ENCODE measurements at places on chromosomes 1 and 21. TPM values are rescaled to one million over a fixed set of nuclear protein-coding genes. Genes with fewer than 3 reads are reported as not detected.

Gene GIPC2
- 1.6 TPM for total RNA-seq

Gene SLFNL1
- total RNA-seq = 1.0 TPM

Gene CGN
- total RNA-seq = 7.8 TPM

Gene TFF3
- 4,817 TPM for total RNA-seq

Gene SLAMF9
- total RNA-seq = not detected

Gene SSR2
- 78.6 TPM for total RNA-seq

- peak overlapping the region; percentile 76 for H3K27ac ChIP-seq
- no peaks in the 10 kb centered on the region for H3K27me3 ChIP-seq
- H3K4me1 ChIP-seq = peaks cover 10% of the 10 kb centered on the region
- H3K4me3 ChIP-seq = no peak overlapping the region
Measured at GRCh38 chr1:52814465-52814864, 28.1 kb upstream of the ZYG11A start.

DNA sequence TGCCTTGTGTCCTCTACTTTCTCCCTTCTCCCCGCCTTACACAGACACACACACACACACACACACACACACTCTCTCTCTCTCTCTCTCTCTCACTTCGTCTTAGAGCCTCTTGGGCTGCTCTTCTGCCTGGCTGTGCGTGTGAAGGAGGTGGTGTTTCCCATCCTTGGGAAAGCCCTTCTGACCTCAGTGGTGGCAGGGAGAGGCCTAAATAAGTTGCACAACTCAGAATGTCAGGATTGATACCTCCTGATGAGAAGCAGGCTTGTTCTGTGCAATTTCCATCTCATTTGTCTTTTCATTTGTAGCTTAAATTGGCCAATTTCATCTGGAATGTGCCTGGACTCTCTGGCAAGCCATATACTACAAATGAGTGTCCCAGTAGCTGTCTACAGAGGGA, 25.0 kb downstream of the LRRN2 start:
- DNase-seq = no peak
- H3K27ac ChIP-seq = no peak overlapping the region
- H3K36me3 ChIP-seq = no peaks in the 10 kb centered on the region
- no peaks in the 10 kb centered on the region for H3K27me3 ChIP-seq
- no peak overlapping the region for H3K4me3 ChIP-seq
- H3K4me1 ChIP-seq = no peaks in the 10 kb centered on the region

- no peaks in the 10 kb centered on the region for H3K27me3 ChIP-seq
- H3K4me3 ChIP-seq = no peak overlapping the region
- H3K36me3 ChIP-seq = peaks cover 13% of the 10 kb centered on the region
- DNase-seq = no peak
- no peaks in the 10 kb centered on the region for H3K4me1 ChIP-seq
- H3K27ac ChIP-seq = peak overlapping the region; percentile 2
Measured at GRCh38 chr1:206736878-206737728, 33.5 kb upstream of the IL19 start.

DNA sequence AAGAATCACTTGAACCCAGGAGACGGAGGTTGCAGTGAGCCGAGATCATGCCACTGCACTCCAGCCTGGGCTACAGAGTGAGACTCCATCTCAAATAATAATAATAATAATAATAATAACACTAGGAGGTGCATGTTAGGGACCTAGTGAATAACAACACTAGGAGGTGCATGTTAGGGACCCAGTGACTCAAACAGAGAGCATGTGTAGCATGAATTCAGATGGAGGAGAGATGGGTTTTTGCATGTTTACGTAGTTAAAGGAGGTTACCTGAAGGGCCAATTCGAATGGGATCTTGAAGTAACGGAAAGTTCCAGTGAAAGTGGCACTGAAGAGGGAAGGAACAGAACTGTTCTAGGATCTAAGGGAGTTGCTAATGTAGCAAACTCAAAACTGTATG, 7.1 kb upstream of the KCNK1 start:
- no peaks in the 10 kb centered on the region for H3K4me1 ChIP-seq
- H3K36me3 ChIP-seq = no peaks in the 10 kb centered on the region
- H3K4me3 ChIP-seq = no peak overlapping the region
- no peak for DNase-seq
- no peak overlapping the region for H3K27ac ChIP-seq

- DNase-seq = no peak
- no peaks in the 10 kb centered on the region for H3K36me3 ChIP-seq
- no peaks in the 10 kb centered on the region for H3K27me3 ChIP-seq
- H3K27ac ChIP-seq = peak overlapping the region; percentile 97
- H3K4me1 ChIP-seq = peaks cover 47% of the 10 kb centered on the region
Measured at GRCh38 chr1:55212349-55213150, 2.6 kb downstream of the USP24 start.

GRCh38 chr1:112507921-112508277, 866 bp upstream of the WNT2B start:
- no peaks in the 10 kb centered on the region for H3K36me3 ChIP-seq
- no peak overlapping the region for H3K27ac ChIP-seq
- DNase-seq = no peak
- H3K4me3 ChIP-seq = no peak overlapping the region
- peaks cover 6% of the 10 kb centered on the region for H3K27me3 ChIP-seq

DNA sequence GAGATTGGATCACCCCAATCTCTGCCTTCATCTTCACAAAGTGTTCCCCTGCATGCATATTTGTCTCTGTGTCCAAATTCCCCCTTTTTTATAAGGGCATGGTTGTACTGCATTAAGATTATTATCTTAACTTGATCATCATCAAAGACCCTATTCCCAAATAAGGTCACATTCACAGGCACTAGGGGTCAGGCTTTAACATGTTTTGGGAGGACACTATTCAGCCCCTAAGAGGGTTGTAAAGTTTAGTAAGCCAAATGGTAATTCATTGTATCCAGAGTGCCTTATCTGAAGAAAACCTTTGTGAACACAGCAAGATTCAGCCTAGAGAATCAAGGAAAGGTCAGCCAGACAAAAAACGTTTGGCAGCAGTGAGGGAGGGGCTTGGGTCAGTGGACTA, 317.6 kb upstream of the PLD5 start:
- no peak overlapping the region for H3K27ac ChIP-seq
- H3K4me1 ChIP-seq = no peaks in the 10 kb centered on the region
- no peaks in the 10 kb centered on the region for H3K27me3 ChIP-seq
- DNase-seq = no peak

DNA sequence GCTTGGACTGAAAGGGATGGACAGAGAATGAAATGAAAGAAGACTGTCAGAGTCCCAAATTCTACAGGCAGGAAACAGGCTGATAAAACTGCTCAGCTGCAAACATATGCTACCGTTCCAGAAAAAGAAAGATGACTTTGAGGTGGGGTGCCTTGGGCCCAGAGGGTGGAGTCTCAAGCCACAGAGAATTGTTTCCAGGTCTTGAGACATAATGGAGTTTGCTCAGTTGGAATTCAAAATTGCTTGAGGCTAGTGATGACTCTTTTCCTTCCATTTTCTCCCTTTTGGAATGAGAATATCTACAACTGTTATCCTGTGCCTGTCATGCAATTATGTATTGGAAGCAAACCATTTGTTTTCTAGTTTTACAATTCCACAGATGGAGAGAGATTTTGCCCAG, 23.6 kb upstream of the PSEN2 start:
- no peak for DNase-seq
- H3K27me3 ChIP-seq = no peaks in the 10 kb centered on the region
- H3K27ac ChIP-seq = no peak overlapping the region
- H3K4me3 ChIP-seq = no peak overlapping the region
- H3K36me3 ChIP-seq = no peaks in the 10 kb centered on the region

DNA sequence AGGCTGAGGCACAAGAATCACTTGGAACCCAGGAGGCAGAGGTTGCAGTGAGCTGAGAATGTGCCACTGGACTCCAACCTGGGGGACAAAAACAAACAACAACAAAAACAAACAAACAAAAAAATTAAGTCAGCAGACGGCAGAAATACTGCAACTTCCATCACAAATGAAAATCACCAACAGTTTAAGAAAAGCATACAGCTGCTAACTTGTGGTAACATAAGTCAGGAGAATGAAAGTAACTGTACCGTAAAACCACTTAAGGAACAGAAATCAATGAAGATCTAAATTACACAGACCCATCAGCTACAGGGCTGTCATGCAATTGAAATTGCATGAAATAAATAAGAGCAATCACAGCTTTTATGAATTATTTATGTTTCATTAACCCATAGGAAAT, 25.0 kb downstream of the MCOLN2 start:
- DNase-seq = no peak
- no peak overlapping the region for H3K4me3 ChIP-seq
- H3K4me1 ChIP-seq = no peaks in the 10 kb centered on the region

DNA sequence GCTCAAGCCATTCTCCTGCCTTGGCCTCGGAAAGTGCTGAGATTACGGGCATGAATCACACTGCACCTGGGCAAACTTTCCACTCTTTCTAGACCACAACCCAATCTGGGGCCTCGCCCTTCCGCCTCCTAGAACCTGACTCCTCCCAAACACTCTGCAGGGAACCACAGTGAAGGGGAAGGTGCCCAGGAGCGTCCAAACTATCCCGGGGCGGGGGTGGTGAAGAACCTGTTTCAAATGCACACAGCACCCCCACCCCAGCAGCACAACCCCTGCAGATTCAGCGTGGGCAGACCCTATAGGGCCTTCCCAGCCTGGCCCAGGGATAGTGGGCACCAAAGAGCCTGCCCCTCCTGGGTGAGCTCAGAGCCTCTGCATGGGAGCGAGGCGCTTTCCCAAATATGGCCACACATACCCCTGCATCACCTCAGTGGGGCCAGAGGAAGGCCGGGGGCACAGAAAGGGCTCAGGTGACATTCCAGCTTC, 86.9 kb downstream of the STUM start:
- H3K4me3 ChIP-seq = no peak overlapping the region
- H3K27me3 ChIP-seq = no peaks in the 10 kb centered on the region
- peaks cover 3% of the 10 kb centered on the region for H3K4me1 ChIP-seq
- DNase-seq = no peak
- peaks cover 6% of the 10 kb centered on the region for H3K36me3 ChIP-seq

- no peaks in the 10 kb centered on the region for H3K4me1 ChIP-seq
- H3K36me3 ChIP-seq = no peaks in the 10 kb centered on the region
- no peaks in the 10 kb centered on the region for H3K27me3 ChIP-seq
- no peak overlapping the region for H3K4me3 ChIP-seq
- no peak for DNase-seq
Measured at GRCh38 chr1:72369069-72369757, 86.9 kb upstream of the NEGR1 start.

DNA sequence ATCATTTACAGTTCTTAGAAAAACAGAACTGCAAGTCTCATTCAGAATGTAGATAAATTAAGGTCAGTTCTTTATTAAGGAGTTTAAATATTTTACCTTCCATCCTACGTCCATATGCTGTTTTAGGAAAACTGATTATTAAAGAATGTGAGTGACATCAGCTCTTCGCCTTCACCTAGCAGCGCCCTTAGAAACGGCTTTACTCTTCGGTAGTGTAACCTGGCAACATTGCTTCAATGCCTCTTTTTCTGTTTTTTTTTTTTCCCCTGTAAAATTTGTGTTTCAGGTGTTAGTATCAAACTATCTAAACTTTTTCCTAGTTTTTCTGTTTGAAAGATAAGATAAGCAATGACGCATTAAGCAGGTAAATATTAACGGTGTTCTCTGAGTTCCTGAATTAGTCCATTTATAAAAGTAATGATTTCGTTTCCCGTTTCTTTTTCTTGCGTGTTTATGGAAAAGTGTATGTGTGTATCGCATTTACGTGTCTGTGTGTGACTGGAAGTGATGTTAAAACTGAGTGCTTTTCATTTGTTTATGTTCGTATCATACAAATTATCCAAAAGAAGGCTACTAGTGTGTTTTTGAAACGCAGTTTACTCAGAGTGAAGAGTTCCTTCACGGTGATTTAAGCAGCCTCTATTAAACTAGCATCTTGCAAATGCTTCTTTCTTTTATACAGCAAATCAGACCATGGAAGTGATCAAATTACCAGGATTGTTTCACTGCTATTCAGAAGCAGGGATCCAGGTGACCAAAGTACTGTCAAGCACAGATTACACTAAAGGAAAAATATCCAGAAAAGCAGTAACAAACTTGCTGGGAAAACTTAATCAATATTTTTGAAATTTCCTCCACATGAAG, 139.0 kb downstream of the SDCCAG8 start:
- DNase-seq = no peak
- no peak overlapping the region for H3K4me3 ChIP-seq
- no peak overlapping the region for H3K27ac ChIP-seq
- no peaks in the 10 kb centered on the region for H3K4me1 ChIP-seq
- H3K36me3 ChIP-seq = no peaks in the 10 kb centered on the region
- H3K27me3 ChIP-seq = no peaks in the 10 kb centered on the region

DNA sequence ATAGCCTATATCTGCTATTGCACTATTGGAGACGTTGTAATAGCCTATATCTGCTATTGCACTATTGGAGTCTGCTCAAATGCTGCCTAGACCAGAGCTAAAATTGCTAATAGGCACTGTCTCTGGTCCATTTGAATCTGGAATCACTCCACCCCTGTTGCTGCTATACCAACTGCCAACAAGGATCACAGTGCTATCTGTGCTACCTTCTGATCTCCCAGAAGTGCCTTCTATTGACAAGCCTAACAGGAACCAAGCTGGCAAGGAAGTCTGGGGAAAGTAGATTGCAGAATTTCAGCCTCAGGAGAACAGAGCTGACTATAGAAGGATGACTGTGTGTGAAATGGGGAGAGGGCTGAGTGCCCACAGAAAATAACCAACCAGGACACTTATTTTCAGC, 15.9 kb downstream of the RWDD3 start:
- no peak overlapping the region for H3K4me3 ChIP-seq
- H3K27me3 ChIP-seq = no peaks in the 10 kb centered on the region
- H3K36me3 ChIP-seq = no peaks in the 10 kb centered on the region
- no peak for DNase-seq
- peaks cover 2% of the 10 kb centered on the region for H3K4me1 ChIP-seq

DNA sequence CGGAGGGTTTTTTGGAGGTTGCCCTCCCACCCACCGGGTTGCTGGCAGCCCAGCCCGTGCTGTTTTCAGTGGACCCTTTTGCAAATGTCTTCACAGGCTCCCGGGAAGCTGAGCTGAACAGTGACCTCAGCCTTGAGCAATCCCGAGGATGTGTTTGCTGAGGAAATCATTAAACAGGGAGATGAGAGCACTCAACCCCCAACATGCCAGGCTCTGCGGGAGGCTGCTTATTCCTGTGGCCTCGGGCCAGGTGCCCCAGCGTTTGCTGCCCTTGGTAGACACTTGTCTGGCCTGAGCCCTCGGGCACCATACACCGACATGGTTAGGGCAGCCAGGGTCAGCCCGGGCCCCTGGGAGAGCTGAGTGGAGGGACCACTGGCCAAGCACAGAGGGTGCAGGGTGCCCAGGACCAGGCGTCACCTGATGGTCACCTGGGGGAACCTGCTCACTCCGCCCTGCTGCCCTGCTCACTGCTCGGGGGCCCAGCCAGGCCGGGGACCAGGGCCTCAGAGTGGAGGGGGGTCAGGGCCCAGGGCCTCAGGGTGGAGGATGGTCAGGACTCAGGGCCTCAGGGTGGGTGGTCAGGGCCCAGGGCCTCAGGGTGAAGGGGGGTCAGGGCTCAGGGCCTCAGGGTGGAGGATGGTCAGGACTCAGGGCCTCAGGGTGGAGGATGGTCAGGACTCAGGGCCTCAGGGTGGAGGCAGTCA, 42.5 kb upstream of the POFUT2 start:
- DNase-seq = peak; percentile 95
- H3K27ac ChIP-seq = peak overlapping the region; percentile 81
- no peak overlapping the region for H3K4me3 ChIP-seq
- no peaks in the 10 kb centered on the region for H3K27me3 ChIP-seq
